GM12865 (cell line): ENCODE measurements at places on chromosomes 11 and 22.

GRCh38 chr22:36546092-36546804 is 17.3 kb upstream of the EIF3D start:
- DNase-seq: peak; percentile 44

DNA sequence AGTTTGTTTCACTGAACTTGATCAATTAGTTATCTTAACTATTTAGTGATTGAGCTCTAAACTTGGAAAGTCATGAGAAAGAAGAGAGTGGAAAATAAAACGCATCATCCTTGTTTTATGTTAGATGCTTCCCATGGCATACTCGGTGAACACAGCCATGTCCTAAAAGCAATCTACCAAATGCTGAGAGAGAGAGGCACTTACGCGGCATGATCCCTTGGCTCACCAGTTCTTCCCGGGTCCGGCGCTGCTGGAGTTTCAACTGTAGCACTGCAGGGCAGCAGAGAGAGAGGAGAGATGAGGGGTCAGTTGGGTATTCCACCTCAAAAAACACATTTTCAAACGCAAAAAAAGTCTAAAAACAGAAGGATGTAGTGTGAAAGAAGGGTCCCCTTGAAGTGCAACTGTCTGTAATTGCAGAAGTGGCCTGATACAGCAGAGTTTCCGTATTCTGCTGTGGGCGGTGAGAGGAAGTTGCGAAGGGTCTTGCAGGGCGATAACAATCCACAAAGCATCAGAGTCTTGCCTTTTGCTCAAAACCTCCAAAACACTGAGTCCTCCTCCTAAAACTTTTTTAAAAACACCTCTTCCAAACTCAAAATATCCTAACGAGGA is 92.7 kb downstream of the SGSM3 start:
- peak; percentile 74 for DNase-seq

DNA sequence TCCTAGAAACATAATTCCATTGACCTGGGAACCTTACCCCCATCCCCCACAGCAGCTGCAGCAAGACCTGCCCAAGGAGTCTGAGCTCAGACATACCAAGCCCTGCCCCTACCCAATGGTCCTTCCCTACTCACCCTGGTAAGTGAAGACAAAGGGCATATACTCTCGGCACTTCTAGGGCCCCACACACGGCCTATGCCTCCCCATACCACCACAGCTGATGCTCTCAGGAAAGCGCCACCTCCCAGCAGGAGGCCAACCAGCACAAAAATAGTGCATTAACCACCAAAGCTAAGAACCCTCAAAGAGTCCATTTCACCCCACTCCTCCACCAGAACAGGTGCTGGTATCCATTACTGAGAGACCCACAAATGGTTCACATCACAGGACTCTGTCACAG is 74.4 kb upstream of the GUCY1A2 start:
- DNase-seq: no peak

- DNase-seq: no peak
These were observed 236.7 kb downstream of the TTC28 start for GRCh38 chr22:28442711-28443525.

DNA sequence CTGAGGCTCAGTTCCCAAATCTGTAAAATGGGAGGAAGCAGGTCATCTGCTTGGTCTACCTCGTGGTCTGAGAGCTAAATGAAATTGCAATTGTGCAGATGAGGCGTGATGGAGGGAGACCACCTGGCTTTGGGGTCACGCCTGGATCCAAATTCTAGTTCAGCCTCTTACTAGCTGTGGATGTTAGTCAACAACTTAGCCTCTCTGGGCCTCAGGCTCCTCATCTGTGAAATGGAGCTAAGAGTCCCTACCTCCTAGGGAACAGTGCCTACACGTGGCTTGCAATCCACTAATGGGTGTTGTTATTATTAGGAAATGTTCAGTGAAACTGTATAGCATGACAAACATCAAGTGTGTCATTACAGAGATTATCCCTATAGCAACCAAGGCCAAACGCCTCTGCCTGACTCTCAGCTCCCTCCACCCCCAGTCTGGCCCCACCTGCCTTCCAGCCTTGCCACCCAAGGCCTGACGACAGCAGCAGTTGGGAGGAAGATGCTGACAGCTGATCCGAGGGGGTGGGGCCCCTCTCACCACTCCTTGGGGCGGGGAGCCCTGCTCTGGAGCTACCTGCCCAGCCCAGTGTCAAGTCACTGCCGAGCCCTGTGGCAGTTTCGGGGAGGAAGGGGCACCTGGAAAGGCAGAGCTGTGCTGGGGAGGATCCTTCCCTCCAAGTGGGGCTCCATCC is 1.7 kb upstream of the RHOD start:
- DNase-seq: no peak

DNA sequence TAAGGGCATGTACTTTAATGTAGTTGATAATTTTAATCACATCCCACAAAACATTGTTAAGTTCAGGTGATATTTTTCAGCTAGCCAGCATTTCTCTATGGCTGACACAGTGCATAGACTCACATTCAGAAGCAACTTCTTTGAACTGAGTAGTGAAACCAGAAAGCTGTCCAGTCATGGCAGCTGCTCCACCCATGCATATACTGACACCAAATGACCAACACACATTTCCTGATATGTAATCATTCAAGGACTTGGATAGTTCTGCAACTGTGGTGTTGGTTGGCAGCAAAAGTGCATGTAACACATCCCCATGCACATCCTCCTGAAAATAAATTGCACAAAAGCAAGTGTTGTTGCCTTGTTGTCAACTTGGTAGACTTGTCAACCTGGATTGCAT is 39.7 kb downstream of the CALCA start:
- no peak for DNase-seq

GRCh38 chr11:42098075-42098474 is 638.6 kb upstream of the LRRC4C start:
- no peak for DNase-seq

GRCh38 chr11:126284829-126285228 is 1.9 kb downstream of the TIRAP start:
- DNase-seq: peak; percentile 91

DNA sequence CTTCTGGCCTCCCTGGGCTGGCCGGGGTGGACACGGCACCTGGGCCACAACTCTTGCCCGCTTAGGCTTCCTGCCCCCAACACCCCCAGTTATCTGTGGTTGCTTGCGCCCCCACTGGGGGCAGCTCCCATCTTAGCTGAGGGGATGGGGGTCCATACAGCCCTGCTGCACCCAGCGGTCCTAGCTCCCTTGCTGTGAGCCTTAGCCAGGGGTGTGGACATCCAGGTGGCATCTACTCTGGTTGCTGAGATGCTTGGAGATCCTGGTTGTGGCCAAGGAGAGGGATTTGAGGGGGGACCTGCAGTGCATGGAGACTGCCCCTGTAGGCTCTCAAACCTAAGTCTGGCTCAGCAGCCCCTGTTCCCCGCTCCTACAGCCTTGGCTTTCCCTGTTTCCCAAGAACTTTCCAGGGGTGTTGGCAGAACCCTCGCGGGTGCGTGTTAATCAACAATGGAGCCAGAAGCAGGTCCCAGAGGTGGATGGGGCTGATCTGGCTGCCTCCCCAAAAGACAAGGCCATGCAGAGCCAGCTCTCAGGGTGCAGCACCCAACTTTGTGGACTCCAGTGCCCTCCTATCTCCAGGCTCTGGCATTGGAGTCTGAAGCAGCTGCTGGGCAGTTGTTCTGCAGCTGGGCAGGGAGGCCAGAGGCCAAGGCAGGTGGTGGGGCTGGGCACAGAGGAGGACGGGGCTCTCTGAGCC is 3.3 kb downstream of the KCNQ1 start:
- DNase-seq: no peak

GRCh38 chr11:114036147-114036811 is 23.2 kb upstream of the ZBTB16 start:
- DNase-seq: peak; percentile 24

GRCh38 chr11:71118671-71119250 is 133.6 kb downstream of the SHANK2 start:
- no peak for DNase-seq

GRCh38 chr11:66293352-66293751 is 1.7 kb downstream of the TMEM151A start:
- DNase-seq: no peak

DNA sequence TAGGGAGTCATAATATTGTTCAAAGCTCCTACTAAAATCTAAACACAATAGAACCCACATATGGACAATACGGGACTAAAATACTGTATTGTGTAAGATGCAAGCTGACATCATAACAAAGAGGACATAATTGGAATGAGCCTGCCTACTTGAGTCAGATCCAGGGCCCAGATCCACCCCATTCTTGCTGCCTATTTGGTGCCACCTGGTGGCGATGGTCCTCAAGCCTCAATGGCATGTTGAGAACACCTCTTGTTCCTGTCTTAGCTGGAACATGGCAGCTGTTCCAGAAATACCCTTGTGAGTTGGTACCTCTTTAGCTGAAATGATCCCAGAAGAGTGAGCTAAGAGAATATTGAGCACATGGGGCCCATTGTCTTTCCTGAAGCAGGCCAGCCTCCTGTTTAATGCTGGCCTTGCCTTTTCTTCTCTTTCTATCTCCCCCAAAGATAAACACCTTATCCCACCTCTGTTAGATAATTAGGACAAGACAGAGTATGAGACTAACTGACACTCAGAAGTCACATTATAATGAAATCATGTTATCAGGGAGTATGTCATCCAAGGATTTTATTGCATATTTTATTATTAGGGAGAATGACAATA is 680.9 kb upstream of the ANO5 start:
- peak; percentile 64 for DNase-seq

DNA sequence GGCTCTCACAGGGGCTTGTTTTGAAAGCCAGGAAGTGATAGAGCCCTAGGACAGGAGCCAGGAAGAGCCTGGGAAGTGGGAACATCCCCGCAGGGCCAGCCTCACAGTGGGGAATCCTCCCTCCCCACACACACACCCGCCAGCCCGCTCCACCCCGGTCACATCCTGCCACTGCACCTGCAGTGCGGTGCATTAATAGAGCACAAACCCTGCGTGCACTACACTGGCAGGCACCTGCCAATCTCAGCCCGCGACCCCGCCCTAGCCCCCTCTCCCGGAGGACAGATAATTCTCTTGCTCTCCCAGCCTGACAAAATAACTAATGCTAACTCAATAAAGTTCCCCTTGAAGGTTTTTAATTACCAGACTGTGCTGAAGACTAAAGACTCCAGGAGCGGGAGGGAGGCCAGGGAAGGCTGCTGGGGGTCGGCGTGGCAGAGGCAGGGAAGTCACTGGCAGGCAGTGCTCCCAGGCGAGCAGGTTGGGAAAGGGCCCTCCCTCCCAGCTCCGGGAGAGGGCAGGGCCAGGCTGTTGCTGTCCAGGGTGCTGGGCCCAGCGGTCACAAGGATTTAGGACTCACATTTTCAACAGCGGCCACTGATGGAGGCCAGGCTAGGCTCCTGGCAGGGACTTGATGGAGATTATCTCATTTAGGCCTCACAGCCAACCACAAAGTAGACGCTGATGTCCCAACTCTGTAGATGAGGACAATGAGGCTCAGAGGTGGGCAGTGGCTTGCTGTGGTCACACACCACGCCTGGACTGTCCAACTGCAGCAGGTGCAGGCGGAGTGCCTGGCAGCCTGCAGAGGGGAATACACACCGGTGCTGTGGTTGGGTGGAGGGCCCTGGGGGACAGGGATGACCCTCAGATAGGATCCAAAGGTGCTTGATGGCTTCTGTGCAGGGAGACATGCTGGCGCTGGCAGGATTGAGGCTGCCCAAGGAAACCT is 23.9 kb upstream of the TCF20 start:
- no peak for DNase-seq

DNA sequence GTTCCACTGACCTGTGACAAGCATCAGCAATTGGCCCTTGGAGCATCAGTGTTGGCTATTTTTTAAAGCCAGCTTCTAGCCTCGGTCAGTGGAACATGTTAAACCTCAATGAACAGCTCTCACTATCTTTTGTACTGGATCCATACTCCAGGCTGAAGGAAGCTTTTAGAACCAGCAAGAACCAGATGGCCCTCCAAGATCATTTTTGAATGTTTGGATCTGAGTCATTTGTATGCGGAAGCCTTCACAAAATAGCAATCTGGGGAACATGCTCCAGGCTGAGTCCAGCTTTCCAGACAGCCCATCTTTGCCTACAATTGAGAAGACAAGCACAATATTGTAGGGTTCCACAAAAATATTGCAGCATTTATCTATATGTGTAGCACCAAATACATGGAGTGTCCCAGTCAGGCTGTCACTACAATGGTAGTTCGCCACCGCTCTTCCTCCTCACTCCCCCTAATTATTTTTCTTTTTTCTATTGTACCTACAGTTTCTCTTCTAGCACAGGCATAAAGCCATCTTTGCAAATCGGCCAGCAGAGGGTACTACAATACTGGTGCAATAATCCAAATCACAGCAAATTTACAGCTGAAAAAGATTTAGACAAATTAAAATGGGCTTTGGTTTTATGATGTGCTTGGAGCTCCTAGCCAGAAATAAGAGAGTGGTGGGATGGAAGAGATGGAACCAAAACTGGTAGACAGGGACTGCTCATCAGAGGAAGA is 177.4 kb upstream of the BLID start:
- no peak for DNase-seq
